GM18507 (cell line): ENCODE measurements at places on chromosomes 7 and 10.

DNA sequence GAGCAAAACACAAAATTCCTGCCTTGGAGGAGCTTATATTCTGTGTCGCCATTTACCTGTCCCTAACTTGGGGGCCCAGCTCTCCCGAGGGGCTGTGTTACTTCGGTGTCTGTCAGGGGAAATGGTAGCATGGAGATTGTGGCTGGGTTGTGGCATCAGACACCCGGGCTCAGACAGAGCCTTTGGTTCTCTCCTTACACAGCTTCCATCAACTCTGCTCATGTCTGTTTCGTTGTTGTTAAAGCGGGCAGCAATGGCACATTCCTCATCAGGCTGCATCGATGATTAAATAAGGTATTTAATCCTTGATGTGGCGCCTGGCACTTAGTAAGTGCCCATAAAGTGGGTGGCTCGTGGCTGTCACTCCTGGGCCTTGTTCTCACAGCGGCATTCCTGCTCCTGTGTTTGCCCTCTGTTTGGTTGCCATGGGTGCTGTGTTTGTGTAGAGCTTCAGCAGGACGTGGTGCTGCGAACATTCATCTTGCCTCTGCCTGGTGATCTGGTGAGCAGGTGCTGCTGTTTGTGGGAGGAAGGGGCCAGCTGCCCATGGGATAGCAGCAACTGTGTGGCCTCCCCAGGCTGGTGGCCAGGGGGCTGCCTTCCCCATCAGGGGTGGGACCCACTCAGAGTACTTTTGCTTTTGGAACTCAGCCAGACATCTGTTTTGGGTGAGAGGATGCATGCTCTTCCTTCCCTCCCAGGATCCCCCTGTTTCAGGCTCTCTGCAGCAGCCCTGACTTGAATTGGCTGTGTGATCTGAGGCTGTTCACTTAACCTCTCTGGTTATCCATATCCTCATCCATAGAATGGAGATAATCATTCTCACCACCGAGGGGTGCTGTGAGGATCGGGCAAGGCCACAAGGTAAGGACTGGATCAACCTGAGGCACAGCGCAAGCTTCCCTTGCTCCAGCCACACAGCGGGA, 207.2 kb upstream of the SVIL start:
- no peak for DNase-seq

DNA sequence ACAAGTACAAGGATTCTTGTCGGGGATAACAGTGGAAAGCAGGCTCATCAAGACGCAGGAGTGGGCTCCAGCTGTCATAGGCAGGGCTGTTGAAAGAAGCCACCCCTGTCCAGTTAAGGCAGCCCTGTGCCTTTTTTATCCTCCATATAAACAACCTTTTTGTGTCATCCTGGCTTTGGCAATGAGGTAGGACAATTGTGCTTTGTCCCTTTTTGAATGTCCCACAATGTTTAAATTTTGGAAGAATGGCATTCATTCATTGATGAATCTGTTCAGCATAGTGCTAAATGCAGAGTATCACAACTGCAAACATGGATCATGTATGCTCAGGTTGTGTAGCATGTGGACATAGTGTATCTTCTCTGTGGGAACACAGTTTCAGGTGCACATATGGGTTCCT, 66.7 kb downstream of the UBE3C start:
- DNase-seq: no peak

DNA sequence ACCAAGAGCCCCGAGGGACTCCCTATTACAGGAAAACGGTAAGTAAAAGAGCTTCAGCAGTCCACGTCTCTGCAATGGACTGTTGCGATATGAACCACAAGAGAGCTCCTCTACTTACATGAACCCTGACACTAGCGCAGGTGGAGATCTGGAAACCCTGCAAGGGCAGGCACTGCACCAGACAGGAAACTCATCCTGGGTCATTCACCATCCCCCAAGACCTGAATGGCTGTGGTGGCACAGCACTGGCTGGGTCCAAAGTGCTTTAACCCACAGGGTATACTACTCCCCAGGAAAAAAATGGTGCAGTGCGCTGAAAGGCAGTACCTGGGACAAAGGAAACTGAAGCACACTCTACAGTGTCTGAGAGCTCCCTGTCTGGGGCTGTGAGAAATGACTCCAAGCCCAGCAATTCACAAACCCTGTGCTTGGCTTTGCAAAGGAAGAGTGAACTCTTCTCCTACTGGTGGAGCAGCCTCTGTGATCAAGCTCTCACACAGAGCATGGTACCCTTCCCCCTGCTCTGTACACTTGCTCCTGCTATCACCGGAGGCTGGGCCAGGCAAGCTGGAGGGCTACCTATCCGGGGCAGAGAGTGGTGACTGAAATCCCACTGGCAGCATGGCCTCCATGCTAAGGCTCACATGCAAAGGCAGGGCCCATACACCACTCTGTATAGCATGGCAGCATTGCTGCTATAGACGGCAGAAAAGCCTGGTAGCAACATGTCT, 44.9 kb downstream of the HIBADH start:
- DNase-seq: no peak

DNA sequence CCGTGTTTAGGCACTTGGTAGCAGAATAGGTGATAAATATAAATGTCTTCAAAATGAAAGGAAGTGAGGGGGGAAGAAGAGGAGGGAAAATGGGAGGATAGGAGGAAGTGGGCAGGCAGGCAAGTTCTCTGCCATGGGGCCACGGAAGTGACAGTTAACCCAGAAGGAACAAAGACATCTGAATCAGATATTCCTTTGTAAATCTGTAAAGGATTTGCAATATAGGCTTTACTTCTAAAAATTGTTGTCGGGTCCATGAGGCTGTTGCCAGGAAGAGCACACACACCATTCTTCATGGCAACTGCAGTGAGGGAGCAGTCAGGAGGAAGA, 23.7 kb upstream of the RASSF4 start:
- DNase-seq: no peak

DNA sequence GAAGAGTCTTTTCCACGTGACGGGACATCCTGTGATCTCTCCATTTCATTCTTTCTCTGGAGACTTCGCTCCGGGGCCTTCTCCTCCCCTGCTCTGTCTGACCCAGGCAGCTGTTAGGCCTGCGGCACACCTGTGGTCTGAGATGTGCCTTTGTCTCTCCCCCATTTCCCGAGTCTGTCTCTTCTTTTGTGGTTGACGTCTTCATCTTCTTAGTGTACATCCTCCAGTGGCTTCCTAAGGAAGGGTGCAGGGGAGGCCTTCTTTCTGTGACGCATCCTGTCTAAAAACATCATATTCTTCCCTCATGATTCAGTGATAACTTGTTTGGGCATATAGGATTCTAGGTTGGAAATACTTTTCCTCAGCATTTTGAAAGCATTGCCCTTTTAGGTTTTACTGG, 17.2 kb upstream of the ATP6V0E2 start:
- DNase-seq: no peak

- no peak for DNase-seq
Observed at GRCh38 chr7:42236266-42236975, 588 bp downstream of the GLI3 start.

- no peak for DNase-seq
Observed at GRCh38 chr7:13920053-13920697, 69.3 kb downstream of the ETV1 start.

- DNase-seq: no peak
Observed at GRCh38 chr10:50286517-50286916, 35.2 kb upstream of the ASAH2 start.
